ENCODE measurements at places on chromosomes 11 and 22.

GRCh38 chr11:46378811-46379481 is 2.5 kb upstream of the MDK start:
- DNase-seq: no peak

DNA sequence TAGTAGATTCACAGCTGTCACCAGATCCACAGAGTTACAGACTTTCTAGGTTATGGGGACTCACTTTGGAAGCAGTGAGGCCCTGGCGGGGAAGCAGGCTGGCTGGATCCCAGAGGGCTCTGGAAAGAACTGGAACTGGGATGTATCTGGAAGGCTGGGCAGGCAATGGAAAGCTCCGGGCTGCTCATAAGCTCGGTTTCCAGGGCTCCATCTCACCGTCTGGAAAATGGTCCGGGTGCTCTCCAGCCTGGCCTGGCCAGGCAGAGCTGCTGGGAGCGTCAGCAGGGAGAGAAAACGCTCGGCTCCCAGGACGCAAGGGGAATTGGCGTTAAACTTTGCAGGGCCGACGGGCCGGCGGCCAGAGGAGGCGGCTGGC is 335 bp upstream of the SEZ6L start:
- no peak for DNase-seq

DNA sequence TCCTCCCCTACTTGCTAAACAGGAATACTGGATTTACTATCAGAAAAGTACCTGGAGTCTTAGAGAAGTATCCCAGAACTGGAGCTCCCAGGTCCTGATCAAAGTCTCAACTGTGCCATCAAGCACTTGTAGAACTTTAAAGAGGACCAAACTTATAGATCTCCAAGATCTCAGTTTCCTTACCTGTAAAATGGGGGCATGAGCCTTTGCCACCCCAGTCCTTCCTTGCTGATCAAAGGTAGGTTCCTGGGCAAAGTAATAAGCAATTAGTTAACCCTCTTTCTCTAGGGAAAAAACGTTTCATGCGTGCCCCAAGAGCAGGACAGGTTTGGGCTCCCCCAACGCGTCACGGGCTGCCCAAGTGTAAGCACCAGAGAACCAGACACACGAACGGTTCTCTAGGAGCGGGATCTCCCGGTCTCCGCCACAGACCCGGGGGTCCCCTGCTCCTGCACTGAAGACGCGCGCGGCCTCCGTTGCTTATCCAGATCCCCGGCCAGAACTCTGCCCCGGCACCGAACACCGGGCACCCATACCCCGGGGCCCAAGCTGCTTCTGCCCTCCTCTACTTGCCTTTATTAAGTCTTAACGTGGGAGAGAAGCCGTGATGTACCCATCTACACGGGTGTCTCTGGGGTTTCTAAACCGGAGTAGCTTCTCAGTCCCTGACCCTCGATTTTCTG is 505 bp downstream of the ZNF214 start:
- no peak for DNase-seq

DNA sequence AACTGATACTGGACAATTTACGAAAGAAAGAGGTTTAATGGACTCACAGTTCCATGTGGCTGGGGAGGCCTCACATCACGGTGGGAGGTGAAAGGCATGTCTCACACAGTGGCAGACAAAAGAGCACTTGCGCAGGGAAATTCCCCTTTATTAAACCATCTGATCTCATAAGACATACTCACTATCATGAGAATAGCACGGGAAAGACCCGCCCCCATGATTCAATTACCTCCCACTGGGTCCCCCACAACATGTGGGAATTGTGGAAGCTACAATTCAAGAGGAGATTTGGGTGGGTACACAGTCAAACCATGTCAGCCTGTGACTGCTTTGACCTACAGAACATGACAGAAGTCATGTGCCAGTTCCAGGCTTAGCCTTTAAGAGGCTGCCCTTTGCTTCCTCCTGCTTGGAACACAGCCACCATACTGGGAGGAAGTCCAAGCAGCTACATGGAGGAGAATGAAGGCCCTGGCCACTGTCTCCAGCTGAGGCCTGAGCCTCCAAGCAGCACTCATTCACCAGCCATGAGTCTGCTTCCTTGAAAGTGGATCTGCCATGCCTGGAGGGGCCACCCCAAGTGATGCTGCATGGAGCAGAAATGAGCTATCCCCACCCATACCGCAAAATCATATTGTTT is 10.9 kb upstream of the GAL start:
- DNase-seq: no peak

GRCh38 chr11:73411031-73411430 is 34.8 kb downstream of the RELT start:
- no peak for DNase-seq

GRCh38 chr11:133940034-133940433 is 16.7 kb downstream of the IGSF9B start:
- no peak for DNase-seq

DNA sequence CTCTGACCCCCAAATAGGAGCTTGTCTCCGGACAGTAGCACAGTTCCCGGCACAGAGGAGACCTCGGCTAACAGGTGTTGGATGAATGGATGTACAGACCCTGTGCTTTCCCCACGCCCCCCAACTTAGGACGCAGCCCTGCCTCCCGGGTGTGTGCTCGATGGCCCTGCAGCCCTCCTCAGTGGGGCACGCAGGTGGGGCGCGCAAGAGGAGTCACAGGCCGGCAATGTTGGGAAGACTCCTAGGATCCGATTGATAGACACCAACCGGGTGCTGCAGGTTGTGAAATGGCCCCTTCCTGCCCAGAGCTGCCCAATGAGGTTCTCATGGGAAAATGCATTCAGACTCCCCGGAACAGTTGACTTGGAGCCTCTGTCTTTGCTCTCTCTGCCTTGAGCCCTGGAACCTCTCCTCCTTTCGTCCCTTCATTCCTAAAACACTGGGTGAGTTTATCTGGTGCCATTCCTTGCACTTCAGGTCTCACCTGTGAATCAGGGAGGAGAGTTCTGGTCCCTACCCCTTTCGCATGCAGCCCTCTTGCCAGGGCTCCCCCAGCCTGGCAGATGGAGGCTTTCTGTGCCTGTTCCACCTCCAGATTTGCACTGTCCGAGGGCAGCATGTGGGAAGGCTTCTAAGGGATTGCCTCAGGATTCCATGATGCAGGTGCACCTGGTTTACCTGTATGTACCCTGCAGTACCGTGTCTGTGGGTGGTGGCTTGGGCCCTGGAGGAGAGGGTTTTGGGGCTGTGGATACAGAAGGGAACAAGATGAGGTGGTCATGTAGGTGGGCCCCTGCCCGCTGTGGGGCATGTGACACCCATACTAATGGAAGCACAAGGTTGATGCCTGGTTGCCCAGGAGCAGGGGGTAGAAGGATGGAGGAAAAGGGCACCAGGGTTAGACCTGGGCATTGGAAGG is 1.2 kb downstream of the MICALL1 start:
- no peak for DNase-seq

- no peak for DNase-seq
Observed at GRCh38 chr11:7671347-7672215, 1.7 kb downstream of the CYB5R2 start.

GRCh38 chr11:16606784-16607674 is 131.4 kb upstream of the C11orf58 start:
- DNase-seq: no peak

DNA sequence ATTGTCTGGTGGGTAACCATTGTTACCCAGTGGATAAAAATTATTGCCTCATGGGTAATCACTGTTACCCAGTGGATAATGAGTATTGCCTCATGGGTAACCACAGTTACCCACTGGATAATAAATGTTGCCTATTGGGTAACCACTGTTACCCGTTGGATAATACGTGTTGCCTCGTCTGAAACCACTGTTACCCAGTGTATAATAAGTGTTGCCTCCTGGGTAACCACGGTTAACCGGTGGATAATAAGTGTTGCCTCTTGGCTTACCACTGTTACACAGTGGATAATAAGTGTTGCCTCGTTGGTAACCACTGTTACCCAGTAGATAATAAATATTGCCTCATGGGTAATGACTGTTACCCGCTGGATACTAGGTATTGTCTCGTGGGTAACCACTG is 20.9 kb upstream of the NXPE4 start:
- DNase-seq: no peak

GRCh38 chr11:104813532-104813931 is 84.7 kb downstream of the CASP12 start:
- no peak for DNase-seq

- DNase-seq: no peak
Observed at GRCh38 chr11:110759972-110760381, 47.7 kb upstream of the ARHGAP20 start.

- peak; percentile 24 for DNase-seq
Observed at GRCh38 chr22:19766511-19767426, 6.2 kb downstream of the TBX1 start.

DNA sequence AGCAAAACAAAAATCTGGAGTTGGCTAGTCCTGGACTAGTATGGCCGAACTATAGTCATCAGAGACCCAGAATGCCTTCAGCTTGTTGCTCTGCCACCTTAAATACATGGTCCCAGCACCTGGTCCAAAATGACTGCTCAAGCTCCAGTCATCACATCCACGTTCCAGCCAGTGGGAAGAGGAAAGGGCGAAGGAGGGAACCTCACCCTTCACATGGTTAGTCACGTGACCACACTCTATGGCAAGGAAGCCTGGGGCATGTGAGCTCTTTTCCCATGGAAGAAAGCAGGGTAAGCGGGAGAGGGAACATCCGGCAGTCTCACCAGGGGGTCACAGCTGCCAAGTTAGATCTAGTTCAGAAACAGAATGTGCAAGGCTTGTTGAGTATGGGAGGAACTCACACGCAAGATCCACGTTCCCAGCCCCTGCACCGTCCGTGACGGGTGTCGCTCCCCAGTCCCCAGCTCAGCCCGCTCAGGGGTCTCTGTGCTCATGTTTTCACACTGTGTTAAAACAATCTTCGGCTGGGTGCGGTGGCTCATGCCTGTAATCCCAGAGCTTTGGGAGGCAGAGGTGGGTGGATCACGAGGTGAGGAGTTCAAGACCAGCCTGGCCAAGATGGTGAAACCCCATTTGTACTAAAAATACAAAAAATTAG is 1.9 kb upstream of the ANO9 start:
- DNase-seq: peak; percentile 94

DNA sequence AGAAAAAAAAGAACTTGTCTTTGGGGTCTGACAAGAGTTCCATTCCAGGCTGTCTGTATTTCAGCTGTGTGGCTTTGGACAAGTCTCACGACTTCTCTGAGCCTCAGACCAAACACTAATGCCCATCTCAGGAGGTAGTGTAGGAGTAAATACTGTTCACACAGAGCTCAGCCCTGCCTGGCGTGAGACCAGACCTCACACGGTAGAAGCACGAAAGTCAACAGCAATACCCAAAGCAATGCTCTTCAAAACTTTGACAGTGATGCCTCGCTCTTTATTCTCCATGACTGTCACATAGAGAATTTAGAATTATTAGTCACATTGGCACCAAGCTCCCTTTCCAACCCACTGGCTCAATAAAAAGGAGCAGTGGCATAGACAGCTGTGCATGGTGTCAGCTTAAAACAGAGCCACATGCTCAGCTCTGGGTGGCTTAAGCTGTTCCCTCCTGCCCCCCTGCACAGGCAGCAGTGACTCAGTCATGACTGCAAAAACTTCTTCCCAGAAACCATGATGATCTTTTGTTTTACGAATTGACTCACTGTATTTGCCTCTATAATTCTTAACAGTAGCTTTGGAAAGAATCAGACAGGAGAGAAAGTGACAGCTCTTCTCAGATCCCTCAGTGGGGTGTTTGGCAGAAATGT is 74.0 kb upstream of the PHF21B start:
- DNase-seq: no peak

- DNase-seq: peak; percentile 68
Observed at GRCh38 chr11:48095779-48096470, 115.6 kb downstream of the PTPRJ start.

DNA sequence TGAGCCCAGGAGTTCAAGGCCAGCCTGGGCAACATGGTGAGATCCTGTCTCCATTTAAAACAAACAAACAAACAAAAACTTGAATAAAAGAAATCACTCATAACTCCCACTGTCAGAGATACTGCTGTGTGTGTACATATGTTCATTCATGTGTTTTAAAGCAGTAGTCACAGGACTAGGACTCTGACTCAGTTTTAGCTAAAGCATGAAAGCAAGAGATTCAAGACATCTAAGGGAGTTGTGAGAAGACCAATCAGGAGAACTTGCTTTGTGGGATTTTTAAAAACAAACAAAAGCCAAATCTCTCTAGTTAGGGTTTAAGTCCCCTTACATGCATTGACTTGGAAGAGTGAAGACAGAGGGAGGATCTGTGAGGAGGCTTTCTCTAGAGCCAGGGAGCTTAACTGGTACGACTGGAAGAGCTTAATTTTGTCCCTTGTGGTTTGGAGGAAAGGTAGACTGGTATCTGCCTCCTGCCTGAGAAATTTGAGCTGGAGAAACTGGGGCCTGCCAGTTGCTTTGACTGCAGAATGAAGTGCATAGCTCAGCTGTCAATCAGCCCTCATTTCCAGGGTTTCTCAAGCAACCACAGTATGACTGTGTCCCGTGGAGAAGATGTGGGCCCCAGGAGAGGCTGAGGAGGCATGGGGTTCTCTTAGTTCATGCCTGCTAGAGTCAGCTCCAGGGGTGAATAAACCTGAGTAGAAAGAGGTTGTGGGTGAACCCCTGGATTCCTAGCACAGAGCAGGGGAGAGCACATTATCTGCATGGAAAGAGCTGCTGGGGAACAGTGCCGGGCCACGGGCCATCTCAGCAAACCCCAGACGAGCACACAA is 30.6 kb downstream of the EXPH5 start:
- peak; percentile 34 for DNase-seq

DNA sequence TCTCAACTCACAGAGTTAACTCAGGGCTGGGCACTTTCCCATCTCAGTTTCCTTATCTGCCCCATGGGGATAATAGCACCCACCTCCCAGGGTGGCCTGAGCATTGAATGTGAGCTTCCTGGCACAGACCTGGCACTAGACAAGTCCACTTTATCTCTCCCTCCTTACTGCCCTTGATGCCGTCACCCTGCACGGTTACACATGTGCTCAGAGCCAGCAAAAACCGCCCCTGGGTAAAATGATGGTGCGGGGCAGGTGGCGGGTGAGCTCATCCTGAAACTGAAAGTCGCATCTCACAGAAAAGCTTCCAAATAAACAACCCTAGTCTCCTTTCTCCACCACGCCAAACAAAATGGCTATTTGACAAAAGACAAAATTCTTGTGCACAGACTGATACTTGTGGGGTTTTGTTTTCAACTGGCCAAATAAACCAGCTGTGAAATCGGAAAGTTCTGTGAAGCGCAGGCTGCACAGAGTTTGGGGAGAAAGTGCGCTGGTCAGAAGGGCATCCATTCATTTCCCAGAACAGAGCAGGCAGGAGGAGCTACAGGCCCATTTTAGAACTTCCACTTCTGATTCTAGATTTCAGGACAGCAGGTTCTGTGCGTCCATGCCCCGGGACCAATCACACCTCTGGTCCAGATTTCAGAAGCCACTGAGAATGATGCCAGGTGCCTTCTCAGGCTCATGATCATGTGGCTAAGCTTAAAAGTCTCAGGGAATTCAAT is 138.1 kb downstream of the SHANK2 start:
- DNase-seq: no peak

DNA sequence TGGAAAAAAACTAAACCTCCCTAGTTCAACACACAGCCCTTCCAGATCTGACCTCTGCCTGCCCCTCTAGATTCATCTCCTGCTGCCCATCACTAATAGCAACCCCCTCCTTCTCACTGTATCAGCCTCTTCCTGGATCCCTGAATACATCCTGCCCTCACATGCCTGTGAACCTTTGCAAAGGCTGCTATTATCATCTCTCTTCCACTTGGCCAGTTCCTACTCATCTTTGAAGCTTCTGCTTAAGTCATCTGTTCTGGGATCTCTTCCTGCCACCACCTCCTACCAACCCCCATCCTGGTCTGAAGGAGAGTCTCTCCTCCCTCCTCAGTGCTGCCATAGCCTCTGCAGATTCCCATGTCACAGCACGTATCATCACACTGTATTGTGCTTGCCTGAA is 38.0 kb upstream of the AMOTL1 start:
- DNase-seq: no peak

- no peak for DNase-seq
Observed at GRCh38 chr11:69501891-69502860, 20.7 kb downstream of the LINC01488 start.

All from foreskin melanocyte (primary cell).